ENCODE measurements at places on chromosomes 11 and 22.

- DNase-seq = no peak
Observed at GRCh38 chr11:112776834-112777233, 184.4 kb upstream of the NCAM1 start.

- DNase-seq = no peak
Observed at GRCh38 chr11:20238712-20239111, 78.4 kb upstream of the DBX1 start.

DNA sequence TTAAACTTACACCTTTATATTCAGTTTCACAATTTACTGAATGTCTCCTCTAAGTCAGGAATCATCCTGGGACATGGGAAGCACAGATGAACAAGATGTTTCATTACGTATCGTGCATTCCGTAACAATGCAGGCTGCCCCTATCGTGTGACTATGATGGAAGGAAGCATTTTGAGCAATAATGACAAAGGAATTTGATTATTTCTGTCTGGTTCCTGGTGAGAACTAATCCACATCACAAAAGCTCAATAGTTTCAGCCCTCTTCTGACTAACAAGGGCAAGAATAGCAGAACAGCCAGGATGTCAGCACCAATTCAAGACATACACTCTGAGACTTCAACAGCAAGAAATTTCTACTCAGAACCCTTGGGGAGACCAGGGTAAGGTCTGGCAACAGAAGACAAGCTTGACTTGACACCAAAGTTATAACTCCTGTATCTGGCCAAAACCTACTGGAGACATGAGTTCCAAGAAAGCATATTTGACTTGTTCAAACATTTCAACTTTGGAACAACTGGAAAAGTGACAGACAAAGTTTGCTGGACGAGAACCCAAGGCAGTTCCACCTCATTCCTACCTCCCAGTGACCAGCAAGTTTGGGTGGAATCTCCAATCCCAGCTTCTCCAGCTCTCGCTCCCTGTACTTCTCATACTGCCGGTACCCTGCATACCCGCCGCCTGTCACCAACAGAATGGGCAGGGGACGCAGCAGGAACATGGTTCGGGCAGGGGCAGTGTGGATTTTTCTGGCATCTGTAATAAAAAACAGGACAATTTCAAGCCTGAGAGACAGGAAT is 14.3 kb downstream of the PISD start:
- no peak for DNase-seq

GRCh38 chr22:19066531-19067271 is 55.5 kb downstream of the DGCR2 start:
- DNase-seq = no peak

- DNase-seq = no peak
Observed at GRCh38 chr11:71396548-71397123, 51.6 kb downstream of the DHCR7 start.

- DNase-seq = no peak
Observed at GRCh38 chr22:49278340-49278739, 549.3 kb downstream of the BRD1 start.

DNA sequence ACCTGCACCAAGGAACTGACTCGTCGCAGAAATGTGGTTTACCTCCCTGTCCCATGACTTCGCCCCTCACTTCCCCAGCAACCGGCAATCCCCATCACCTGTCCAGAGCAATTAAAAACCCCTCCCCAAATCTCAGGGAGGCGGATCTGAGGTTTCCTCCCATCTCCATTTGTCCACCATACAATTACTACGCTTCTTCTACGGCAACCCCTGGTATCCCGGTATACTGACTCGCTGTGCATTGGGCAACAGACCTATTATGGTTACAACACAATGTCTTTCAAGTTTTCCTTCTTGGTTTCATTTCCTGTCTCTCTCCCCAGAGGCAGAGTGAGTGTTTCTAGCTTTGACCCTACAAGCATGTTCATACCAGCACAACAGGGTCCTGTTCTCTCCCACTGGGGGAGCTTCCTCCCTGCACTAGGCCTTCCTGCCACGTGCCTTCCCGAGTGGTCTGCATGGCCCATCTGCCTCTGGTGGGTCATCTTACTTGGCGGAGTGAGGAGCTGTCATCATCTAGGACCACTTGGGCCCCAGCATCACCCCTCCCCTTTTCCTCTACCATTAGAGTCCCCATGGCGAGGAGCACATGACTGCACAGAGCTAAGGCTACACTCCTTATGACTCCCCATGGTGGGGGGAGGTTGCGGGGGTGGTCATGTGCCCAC is 30.3 kb upstream of the NAP1L4 start:
- DNase-seq = peak; percentile 82

- DNase-seq = peak; percentile 76
Observed at GRCh38 chr11:60985991-60986915, 14.8 kb downstream of the CD6 start.

DNA sequence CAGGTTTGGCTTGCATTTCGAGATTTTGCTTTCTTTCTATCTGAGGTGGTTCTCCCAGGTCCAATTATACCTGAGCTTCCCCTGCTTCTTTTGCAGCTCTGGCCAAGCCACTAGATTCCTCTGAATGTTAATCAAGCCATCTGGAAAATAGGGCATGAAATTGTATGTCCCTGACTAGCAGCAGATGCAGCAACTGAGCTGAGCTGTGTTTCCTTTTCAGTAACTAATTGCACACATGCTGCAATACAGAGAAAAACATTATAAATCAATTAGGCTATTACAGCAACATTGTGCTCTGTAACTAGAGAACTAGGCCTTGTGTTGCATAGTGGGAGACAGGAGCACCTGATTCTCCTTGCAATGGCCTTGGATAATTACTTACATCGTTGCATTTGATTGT is 408.3 kb downstream of the ETS1 start:
- DNase-seq = no peak

- DNase-seq = no peak
Observed at GRCh38 chr11:870127-870413, 27.4 kb downstream of the TSPAN4 start.

DNA sequence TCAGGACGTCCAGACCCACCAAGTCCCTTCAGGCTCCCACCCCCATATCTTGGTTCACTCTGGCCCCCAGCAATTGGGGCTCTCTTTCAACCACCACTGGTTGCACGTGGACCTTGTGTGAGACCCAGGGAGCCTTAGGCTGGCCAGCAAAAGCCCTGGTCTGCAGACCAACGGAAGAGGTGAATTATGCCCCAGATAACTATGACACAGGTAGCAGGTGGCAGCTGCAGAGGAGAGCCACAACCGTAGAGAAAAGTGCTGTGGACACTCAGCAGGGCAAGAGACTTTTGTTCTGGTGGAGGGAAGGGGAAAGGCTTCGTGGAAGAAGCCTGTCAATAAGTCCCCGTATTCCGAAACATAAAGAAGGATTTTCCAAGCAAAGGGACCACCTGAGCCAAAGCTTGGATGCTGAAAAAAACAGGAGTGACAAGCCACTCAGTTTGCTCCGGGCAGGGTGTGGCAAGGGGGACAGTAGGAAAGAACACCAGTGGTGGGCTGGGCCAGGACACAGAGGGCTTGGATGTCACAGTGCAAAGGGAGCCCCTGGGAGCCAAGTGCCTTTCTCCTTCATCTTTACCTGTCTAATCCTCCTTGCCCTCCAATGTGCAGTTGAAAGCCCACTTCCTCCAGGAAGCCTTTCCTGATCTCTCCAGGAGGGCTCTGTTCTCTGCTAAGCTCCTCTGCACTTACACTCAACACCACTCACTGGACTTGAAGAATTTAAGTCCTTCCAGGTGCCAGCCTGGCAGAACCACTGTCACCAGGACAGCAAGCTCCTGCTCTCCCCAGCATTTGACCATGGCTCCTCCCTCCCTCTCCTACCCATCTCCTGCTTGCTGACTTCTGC is 264.7 kb downstream of the BUD13 start:
- DNase-seq = no peak

DNA sequence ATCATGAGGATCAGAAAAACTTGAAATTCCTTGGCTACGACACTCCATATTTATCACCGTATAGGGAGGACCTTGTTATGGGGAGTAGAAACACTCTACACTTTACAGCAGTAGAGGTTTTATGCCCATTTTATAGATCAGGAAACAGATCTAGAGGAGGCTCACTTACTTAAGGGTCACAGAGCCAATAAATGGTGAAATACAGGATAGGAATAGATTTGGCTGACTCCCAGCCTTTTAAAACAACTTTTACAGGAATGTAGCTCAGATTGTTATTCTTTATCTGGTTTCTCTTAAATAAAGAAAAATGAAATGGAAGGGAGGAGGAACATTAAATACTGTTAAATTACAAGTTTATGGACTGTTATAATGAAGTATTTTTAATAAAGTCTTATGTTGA is 14.8 kb downstream of the FBXO7 start:
- no peak for DNase-seq

- no peak for DNase-seq
Observed at GRCh38 chr11:81787584-81788049, 946.0 kb downstream of the FAM181B start.

GRCh38 chr22:34885852-34886251 is 180.1 kb upstream of the ISX start:
- no peak for DNase-seq

GRCh38 chr11:45870706-45871105 is 14.7 kb upstream of the MAPK8IP1 start:
- no peak for DNase-seq

GRCh38 chr22:36329254-36330078 is 58.3 kb downstream of the MYH9 start:
- no peak for DNase-seq

- no peak for DNase-seq
Observed at GRCh38 chr11:121035780-121036179, 11.9 kb downstream of the TBCEL start.

GRCh38 chr11:862081-862661 is 19.5 kb downstream of the TSPAN4 start:
- DNase-seq = no peak

DNA sequence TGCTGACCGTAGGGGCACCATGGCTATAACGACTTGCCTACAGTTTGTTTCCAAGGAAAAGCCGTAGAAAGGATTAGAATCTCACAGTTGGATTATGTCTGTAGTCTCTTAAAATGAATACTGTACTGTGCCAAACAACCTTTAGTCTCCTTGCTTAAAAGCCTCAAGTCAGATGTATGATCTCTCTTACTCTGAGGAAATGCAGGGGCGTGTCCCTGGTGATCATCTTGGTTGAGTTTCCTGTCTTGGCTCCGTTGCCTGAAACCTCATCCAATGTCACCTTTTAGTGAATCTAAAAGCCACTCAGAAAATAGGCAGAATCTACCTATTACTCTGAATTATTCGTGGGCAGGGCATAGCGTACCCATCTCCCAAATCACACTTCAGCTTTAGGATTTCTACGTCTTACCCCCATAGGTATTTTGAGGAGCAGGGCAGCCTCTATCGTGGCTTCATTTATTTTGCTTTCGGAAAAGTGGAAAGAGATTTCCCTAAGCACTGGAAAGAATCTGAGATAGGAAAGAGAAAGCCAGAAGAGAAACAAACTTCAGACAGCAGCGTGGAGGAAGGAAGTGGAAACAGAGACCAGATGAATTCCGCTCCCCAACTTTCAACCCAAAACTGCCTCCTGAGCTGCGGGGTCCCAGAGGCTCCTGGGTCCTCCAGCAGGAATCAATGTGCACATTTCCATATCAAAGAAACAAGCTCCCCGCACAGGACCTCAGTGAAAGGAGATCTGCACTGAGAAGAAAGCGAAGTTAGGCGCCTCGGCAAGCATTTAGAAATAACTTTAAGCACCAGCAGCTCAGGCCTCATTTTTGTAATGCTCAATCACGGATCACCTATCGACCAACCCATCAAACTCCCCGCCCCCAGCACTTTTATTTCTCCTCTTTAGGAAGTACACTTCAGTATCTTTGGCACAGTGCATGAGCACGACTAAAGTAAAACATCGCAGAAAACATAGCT is 245.8 kb downstream of the ETS1 start:
- DNase-seq = no peak

DNA sequence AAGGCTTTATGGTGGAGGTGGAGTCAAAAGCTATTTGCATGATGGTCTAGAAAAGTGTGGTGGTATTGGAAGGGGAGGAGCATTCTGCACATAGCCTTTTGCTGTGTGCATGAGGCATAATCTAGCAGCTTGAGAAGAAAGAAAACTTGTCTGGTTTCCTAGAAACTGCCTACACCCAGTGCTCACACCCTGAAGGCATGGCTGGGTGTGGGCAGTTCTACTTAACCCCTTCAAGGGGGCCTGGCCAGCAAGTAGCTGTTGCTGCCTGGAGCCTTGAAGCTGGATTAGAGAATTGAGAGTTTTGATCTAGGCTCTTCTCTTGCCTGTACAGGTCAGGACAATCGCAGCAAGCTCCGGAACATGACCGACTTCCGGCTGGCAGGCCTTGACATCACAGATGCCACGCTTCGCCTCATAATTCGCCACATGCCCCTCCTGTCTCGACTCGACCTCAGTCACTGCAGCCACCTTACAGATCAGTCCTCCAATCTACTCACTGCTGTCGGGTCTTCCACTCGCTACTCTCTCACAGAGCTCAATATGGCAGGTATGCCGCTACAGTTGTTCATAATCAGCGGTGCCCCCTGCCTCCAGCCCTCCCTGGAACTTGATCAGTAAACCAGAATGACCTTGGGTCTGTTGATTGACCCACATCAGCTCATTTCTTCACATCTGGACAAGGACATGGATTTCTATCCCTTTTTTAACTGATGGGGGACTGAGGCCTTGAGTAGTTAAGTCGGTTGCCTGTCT is 12.2 kb upstream of the GRK2 start:
- DNase-seq = no peak

- DNase-seq = no peak
Observed at GRCh38 chr11:109037856-109038780, 373.2 kb downstream of the DDX10 start.

DNA sequence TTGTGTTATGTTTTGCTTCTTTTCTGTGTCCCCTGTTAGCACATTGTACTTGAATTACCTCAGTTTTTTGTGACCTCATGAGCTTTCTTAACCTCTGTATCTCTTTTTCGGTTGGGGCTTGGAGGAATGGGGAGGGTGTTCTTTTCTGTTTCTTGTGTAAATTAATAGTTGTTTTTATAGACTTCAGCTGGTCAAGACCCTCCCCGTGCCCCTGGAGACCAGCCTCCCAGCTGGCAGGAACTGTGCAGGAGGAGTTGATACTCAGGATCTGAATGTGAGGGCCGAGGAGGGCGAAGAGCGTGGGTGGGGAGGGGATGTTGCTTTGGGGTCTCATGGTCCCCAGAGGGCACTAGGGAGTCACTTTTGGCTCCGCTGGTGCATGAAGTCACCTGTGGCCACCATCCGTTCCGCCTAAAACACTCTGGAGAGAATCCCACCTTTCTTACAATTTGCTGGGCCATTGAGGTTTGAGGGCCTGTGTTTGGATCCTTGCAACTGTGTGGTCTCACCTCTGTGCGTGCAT is 44.3 kb upstream of the NNMT start:
- no peak for DNase-seq

DNA sequence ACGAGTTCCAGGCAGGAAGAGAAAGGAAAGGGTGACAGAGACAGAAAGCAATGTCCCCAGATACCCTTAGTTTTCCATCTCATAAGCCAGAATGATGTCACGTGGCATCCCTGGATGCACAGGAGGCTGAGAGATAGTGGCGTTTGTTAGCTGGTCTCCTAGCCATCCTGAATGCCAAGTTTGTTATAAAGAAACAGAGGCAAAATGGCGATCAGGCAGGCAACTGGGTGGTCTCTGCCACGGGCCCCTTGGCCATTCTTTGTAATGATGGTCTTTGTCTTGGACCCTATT is 5.3 kb downstream of the SMIM38 start:
- no peak for DNase-seq

Data from suppressor macrophage treated with lipopolysaccharide for 4 hours (primary cell).